ENCODE measurements at places on chromosomes 16 and 17. TPM values are rescaled to one million over a fixed set of nuclear protein-coding genes. Genes with fewer than 3 reads are reported as not detected.

Gene KRT26
- polyA plus RNA-seq = not detected

Gene NACA2
- polyA plus RNA-seq = not detected

Gene BRD7
- 49.1 TPM for polyA plus RNA-seq

Gene HBM
- not detected for polyA plus RNA-seq

Gene DNAAF8
- not detected for polyA plus RNA-seq

Gene TBC1D3G
- not detected for polyA plus RNA-seq

Gene CDRT15L2
- not detected for polyA plus RNA-seq
